NCI-H1048 (cell line): ENCODE measurements at places on chromosomes 16 and 17.

DNA sequence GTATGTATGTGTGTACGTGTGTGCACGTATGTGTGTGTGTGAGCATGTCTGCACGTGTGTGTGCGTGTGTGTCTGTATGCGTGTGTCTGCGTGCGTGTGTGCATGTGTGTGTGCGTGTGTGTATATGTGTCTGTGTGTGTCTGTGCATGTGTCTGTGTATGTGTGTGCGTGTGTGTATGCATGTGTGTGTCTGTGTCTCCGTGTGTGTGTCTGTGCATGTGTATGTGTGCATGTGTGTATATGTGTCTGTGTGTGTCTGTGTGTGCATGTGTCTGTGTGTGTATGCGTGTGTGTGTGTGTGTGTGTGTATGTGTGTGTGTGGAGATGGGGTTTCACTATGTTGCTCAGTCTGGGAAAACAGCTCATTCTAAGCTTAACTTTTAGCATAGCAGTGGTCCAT lies 43.9 kb downstream of the ATP2C2 start:
- no peak for DNase-seq

- DNase-seq: no peak
Observed at GRCh38 chr17:82244413-82245133, 15.7 kb downstream of the SLC16A3 start.

DNA sequence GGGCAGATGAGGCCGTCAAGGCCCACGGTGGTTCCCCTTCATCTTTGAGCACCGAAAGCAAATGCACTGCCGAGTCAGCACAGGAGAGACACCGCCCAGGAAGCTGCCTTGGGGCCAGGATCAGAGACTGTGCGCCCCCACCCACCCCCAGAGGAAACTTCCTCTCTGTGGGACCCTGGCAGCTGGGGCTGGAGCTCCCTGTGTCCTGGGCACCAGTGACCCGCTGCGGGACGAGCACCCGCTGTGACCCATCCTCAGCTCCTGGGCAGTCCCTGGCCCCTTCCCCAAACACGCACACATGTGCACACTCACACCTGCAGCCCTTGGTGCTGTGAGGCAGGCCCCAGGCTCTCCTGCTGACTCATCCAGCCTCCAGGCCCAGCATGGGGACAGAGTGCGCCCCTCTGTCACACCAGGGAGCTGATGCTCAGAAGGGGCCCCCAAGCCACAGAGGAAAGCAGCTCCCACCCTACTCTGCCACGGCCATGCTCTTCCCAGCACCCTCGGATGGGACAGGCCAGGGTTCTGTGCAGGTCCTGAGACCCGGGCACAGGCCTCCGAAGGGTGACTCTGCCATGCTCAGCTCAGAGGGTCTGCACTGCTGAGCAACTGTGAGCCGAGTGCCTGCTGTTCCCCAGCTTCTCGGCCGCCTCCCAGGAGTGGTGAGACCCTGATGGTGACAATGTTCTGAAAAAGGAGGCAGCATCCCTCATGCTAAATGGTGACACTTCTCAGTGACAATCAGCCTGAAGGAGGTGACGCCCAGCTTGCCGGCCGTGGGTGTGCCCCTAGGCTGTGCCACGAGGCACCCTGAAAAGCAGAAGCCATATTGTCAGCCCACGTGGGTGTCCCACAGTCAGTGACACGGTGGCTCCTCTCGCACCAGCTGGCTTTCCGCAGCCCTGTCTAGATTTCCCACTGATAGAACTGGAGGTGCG lies 3.6 kb downstream of the PIEZO1 start:
- no peak for DNase-seq

GRCh38 chr16:84246679-84247077 lies 6.9 kb upstream of the KCNG4 start:
- DNase-seq: no peak

DNA sequence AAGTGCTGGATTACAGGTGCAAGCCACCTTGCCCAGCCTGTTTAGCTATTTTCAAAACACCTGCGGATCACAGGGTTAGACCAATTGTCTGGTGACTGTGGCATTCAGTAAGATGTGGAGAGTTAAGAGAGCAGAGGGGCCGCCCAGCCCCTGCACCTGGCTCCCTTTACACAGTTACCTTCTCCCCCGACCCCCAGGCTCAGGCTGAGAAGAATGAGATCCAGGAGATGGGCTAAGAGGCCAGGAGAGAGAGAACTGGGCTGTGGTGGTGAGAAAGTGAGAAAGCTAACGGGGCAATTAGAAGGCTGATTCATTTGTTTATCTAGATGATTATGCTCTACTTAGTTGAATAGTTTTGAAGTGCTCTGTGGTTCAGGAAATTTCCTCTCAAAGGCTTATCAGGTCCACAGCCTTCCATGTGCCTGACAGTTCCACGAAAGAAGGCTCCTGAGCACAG lies 67.8 kb upstream of the AXIN2 start:
- no peak for DNase-seq

- no peak for DNase-seq
Observed at GRCh38 chr16:3022684-3023414, 893 bp downstream of the HCFC1R1 start.

GRCh38 chr16:88825146-88825545 lies 13.4 kb upstream of the APRT start:
- DNase-seq: no peak

GRCh38 chr17:76958974-76959373 lies 90.8 kb downstream of the MGAT5B start:
- no peak for DNase-seq

GRCh38 chr16:77951788-77952187 lies 70.6 kb upstream of the CLEC3A start:
- DNase-seq: no peak

- no peak for DNase-seq
Observed at GRCh38 chr16:69467531-69468204, 43.2 kb downstream of the CYB5B start.

- no peak for DNase-seq
Observed at GRCh38 chr17:78122216-78122930, 6.2 kb downstream of the TMC6 start.

GRCh38 chr16:4283939-4284338 lies 11.1 kb upstream of the TFAP4 start:
- DNase-seq: no peak

DNA sequence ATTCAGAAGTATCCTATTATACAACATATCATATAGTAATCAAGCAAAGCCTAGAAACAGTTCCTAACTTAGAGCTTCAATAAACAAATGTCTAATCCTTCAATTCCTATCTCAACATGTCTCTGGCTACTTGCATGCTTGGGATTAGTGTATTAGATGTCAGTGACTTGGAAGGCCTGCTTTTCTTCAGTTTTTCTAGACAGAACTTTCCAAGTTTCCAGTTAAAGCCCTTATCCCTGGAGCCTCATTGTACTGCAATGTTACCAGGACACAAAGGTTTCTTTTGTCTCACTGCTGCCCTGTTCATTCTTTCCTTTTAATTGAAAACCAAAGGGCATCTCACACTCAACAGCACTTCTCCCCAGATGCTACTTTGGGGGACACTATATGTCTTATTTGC lies 16.5 kb downstream of the PSME3IP1 start:
- no peak for DNase-seq

DNA sequence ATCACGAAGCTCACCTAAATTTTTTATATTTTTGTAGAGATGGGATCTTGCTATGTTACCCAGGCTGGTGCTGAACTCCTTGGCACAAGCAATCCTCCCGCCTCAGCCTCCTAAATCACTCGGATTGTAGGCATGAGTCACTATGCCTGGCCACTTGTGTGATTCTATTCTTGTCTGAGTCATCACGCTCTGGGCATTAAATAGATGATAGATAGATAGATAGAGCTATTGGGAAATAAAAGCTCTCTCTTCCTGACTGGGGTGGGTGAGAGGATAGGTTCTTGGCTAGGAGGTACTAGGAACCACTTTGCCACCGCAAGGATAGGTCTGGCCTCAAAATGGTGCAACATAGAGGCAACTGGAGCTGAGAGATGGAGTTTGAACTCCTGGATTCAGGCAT lies 21.4 kb upstream of the CACNG3 start:
- no peak for DNase-seq

GRCh38 chr17:47413872-47414271 lies 90.1 kb downstream of the EFCAB13 start:
- no peak for DNase-seq

- no peak for DNase-seq
Observed at GRCh38 chr16:25827709-25828108, 135.9 kb downstream of the HS3ST4 start.
